Right renal cortex interstitium (tissue), 3 donors: ENCODE measurements at places on chromosomes 3 and 15.

DNA sequence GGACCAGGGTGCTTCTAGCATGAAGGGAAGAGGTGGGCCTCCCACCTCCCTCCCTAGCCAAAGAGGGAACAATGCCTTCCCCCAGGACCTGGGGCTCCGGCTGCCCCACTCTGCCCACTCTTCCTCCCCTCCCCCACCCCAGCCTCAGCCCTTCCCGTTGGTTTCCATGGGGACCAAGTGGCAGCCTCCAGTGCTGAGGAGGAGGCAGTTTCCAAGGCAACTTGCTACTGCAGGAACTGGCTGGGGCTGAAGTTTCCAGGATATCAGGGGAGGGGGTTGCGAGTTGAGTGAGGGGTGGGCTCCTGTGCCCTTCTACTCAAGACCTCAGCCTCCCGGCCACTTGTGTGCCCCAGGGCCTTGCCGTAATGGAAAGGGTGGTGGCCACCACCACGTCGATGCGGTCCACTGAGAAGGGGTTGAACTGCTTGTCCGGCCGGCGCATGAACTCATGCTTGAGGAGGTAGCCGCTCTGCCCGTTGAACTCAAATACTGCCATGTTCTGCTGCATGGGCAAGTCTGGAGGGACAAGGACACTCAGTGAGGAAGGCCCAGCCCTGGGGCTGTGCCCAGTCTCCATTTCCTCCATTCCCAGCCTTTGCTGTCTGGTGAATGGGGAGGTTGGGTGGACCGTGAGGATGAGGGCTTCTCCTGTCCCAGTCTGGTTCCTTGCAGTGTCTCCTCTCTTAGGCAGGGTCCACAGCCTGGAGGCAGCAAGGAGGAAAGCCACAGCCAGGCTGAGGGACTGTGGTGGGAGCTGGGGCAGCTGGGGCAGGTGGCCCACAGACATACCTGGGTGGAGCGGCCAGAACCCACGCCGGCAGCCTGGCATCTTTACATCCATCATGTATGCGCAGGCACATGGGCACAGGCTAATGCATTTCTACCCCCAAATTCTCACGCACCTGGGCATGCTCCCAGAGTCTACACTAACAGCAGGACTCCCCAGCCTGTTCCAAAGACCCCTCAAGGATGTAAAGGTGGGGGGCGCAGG is 11.3 kb upstream of the ANKRD63 start:
- no peak for DNase-seq

DNA sequence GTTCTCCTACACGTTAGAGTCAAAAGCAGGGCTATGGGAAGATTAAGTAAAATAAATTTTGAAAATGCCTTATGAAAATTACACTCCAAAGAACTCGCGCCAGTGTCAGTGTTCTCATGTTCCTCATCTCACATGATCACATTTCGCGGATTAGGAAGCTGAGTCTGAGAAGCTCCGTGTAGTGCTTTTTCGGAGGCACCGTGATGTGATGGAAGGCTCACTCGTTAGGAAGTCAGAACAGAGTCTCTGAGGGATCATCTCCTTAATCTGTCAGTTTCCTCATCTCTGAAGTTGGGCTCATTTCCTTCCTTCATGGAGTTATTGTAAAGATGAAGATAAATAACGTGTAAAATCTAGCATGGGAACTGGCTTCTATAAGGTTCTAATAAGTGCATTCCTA is 3.2 kb downstream of the ADIPOQ start:
- no peak for DNase-seq

DNA sequence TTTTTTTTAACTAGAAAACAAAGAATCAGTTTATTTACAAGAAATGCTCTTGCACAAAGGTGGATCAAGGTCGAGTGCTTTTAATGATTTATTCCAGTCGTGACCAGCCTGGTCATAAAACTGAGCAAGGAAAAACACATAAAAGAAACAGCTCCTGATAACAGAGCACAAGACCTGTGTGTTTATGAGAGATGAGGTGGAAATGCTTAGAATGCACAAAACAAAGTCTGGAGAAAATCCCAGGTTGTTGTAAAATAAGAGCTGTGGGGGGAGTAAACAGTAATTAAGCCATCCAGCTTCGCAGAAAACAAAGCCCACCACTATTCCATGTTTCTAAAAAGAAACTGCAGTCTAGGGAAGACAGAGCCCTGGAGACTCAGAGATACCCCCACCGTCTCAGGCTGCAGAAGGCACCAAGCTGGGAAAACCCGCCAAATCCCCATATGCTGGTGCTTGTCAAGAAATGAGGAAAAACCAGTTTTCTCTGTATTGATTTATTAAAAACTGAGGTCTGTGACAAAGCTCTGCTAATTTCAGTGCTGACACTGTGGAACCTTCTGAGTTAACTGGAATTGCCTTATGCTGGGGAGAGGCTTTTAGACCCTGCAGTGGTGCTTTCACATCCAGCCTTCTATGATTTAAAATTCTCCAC is 139.3 kb downstream of the ADAMTS17 start:
- DNase-seq: no peak

- DNase-seq: no peak
Measured at GRCh38 chr3:87219611-87220010, 7.5 kb upstream of the CHMP2B start.

GRCh38 chr15:81809543-81809942 is 236.3 kb downstream of the MEX3B start:
- DNase-seq: no peak

DNA sequence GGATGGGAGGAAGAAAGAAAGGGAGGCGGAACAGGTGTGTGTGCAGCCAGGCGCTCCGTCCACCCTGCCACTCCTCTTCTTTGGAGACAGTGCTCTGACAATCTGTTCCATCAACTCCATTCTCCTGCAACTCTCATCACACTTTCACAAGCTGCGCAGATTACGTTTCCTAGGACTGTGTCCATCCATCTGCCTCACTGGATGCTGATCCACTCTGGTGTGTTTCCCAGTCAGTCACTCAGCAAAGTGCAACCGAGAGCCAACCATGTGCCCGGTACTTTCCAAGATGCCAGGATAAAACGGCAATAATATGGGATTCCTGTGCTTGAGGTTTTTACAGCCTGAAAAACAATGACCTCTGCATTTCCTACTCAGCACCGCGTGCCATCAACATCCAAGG is 59.6 kb downstream of the SLC12A8 start:
- DNase-seq: no peak

DNA sequence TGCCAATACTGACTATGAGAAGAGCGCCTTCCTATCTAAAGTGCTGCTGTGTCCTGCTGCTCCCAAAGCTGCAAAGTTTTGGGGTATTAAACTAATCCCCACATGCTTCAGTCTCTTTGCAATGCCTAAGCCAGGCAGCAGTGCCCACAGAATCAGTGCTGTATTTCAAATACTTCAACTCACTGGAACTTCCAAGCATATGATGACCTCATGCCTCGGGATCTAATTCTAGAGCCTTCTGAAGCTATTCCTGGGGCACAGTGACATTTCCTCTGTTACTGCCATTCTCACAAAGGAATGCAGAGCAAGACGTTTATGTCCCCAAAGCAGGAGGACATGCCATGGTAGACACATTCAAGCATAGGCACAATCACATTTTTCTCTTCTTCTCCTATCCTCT is 78.5 kb downstream of the CD200 start:
- DNase-seq: no peak

DNA sequence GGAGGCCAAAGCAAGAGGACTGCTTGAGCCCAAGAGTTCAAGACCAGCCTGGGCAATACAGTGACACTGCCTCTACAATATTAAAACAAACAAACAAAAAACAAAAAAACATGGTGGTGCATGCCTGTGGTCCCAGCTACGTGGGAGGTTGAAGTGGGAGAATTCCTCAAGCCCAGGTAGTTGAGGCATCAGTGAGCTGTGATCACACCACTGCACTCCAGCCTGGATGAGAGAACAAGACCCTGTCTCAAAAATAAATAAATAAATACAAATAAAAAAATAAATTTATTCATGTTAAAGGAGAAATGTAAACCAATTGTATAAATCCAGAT is 200.6 kb downstream of the BCHE start:
- DNase-seq: no peak

GRCh38 chr3:44624749-44625480 is at the start of gene ZNF197:
ZNF197 (plus strand) TSS chr3:44625036; CDS start chr3:44629155, 4,119 bp downstream.
- peak; percentile 75 for DNase-seq

GRCh38 chr3:12734960-12735359 is 24.1 kb downstream of the TMEM40 start:
- no peak for DNase-seq

DNA sequence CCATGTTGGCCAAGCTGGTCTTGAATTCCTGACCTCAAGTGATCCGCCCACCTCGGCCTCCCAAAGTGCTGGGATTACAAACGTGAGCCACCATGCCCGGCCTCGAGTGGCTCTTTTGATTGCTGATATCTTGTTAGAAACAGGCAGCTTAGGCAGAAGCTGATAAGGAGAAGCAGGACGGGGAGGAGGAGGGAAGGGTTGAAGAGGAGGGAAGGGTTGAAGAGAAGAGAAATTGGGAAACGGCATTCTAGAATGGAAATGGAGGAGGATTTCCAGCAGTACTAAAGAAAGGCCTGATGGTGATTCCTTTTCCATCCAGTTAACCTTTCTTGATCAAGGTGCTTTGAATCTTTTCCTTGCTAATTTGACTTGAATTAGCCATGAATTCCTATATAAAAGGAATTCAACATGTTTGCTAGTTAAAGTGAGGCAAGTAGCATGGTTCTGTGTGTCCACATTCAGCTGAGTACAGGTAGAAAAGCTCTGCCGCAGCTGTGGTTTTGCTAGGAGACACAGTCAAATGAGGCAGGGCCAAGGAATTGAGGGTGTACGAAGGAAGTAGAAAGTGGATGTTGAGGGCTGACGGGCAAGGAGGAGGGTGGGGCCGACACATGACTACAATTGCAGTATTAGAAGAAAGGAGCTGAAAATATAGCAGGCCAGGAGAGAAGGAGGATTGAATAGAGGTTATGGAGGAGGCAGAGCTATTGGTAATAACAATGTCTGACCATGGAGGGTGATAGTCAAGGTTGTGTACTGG is 27.2 kb upstream of the ATP1B3 start:
- no peak for DNase-seq

- DNase-seq: no peak
Measured at GRCh38 chr3:37622999-37623883, 238.4 kb upstream of the CTDSPL start.

DNA sequence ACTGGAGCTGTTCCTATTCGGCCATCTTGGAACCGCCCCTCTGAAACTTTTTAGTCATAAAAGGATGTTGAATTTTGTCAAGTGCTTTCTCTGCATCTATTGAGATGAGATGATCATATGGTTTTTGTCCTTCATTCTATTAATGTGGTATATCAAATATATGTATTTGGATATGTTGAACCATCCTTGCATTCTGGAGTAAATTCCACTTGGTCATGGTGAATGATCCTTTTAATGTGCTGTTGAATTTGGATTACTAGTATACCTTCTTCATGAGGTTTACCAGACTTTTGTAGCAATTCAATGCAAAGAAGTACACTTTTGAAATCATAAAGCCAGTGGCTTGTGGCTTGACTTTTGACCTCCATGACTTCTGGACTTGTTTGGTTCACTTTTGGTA is 33.4 kb upstream of the XRN1 start:
- DNase-seq: no peak

GRCh38 chr3:51510996-51511395 is 11.2 kb upstream of the DCAF1 start:
- DNase-seq: no peak

DNA sequence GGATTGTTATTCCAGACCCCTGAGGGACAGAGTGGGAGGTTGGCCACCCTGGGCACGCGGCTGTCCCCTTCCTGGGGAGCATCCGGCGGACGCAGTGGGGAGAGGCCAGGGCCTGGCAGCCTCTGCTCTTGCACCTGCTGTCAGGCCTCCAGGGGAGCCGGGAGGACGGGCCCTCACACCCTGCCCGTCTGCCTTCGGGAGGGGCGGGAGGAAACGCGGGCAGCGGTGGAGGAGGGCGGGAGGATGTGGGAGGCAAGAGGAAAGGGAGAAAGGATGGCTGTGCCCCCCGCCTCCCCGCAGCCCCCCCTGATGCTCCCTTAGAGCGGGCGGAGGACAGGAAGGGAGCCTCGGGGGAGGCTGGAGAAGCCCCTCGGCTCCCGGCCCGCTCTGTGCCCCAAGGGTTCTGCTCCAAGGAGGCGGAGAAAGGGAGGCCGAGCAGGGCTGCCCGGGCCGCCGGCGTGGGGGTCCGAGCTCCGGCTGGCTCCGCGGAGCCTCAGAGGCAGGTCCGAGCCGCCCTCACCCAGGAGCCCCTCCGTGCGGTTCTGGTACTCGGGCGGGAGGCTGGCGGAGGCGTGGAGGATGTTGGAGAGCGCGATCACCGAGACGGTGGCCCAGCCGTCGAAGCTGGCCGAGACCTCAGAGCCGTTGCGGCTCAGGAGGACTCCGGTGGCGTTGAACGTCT is 40.9 kb downstream of the MUC20 start:
- DNase-seq: no peak

DNA sequence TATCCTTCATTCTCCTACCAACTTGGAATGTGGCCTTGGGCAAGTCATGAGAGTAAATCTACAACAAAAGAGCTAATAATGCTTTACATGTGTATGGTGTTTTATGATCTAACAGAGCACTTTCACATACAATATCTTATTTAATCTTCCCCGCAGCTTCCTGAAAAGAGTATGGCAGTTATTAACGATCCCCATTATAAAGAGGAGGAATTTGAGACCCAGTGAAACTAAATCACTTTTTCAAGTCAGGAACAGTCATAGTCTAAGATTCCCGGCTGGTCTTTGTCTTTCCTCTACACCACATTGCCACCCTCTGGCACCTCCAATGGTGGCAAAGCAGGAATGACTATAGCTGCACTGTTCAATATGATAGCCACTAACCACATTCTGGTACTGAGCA is 69.7 kb upstream of the CMSS1 start:
- peak; percentile 15 for DNase-seq

- no peak for DNase-seq
Measured at GRCh38 chr15:80162059-80162554, 9.3 kb downstream of the FAH start.

DNA sequence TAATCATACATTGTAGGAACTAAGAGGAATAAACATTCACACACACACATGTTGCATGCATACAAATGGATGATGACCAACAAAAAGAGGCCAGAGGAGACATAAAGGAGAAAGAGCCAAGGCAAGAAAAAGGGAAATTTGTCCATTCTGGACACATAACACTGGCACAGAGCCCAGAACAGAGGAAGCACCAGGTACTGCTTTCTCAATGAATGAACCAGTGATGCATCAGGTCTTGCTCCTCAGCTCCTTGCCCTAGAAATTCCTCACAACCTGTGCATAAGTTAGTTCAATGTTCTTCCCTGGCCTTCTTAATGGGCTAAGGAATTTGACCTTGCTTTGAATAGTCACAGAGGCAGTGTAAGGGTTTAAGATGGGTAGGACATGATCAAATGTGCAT is 270.3 kb downstream of the ERC2 start:
- no peak for DNase-seq

DNA sequence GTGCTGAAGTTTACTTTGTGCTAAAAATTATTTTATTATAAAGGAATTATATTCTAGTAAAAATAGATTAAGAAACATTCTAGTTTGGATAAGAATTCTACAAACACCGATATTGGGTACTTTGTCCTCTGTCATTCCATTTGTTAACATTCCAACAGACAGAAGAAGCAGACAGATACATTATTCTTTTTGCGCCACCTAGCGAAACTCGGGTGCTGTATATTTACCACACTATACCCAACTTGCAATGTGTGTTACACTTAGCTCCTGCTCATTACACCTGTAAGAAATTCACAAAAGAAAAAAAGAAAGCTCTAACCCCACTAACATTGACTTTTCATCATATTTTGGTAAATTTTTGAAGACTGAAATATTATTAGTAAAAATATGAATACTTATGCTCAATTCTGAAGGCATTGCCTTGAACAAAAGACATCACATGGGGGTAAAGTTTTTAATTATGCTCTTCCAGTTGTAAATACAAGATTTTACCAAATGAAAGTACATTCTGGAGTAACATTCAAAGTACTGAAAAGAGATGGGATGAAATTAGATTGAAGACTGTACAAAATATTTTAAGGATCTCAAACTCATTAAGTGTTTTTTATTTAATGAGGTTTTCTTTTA is 136.5 kb upstream of the MLF1 start:
- peak; percentile 44 for DNase-seq
